ENCODE measurements at places on chromosomes 7 and 10.
A peak's percentile ranks its signal among the peaks of the same experiment; 100 is the strongest.

DNA sequence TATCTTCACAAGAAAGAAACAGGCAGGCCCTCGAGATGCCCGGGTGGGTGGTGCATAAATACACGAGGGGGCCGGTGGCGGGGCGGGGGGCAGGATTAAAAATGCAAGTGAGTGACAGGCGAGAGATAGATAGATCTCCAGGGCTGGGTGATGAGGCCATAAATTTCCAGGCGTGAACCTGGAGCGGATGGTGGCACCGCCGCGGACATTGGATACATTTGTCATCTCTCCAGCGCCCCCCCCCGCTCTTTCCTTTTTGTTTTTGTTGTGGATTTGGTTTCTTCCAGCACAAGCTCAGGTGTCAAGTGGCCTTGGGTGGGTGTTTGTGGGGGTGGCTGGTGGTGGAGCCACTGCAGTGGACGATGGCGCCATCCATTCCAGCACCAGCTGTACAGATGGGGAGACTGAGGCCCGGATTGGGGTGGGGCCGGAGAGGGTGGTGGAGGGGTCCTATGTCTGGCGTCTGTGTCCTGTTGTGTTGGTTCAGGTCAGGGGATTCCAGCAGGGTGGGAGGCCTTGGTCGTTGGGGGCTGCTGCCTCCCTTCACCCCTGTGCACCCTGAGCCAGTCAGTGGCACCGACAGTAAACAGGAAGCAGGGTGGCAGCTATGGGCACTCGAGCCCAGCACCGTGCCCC is 2.9 kb downstream of the ELFN1 start:
- no peak for DNase-seq

DNA sequence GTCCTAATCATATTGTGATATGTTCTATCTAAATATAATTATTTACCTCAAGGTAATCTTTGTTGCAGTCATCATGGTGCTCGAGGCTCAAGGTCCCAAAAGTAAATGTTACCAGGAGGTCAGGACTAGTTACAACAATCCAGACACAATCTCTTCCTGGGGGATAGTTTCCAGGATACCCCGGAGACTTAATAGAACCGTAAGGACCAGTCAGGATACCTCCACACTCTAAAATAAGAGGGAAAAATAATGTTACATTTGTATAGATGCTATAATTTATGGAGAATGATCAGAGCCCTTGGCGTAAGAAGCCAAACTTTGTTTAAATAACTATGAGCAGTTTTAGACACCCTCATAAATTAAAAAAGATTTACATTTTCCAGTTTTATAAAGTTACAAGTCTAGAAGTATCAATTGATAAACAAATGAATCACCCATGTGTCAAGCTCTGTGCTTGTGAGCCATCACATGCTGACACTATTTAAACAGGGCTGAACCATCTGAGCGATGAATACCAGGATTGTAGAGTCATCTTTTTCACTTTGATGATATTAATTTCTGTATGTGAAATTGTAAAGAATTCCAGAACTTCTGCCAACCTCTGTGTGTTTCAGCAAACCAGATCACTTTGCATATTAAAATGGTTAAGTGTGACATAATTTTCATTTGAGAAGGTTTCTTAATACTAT is 41.3 kb downstream of the CUBN start:
- peak; percentile 65 for DNase-seq

- DNase-seq = no peak
Measured at GRCh38 chr7:151282111-151282510, 33.6 kb upstream of the SMARCD3 start.

- DNase-seq = no peak
Measured at GRCh38 chr7:84159435-84159834, 35.2 kb downstream of the SEMA3A start.

GRCh38 chr7:13800694-13801448 is 188.6 kb downstream of the ETV1 start:
- peak; percentile 99 for DNase-seq
